ENCODE measurements at places on chromosomes 2 and 18.

GRCh38 chr2:137237055-137237454, 471.7 kb downstream of the THSD7B start:
- DNase-seq = no peak

GRCh38 chr2:11031876-11032275, 120.1 kb downstream of the KCNF1 start:
- no peak for DNase-seq

- DNase-seq = no peak
Observed at GRCh38 chr2:219633276-219634065, 6.0 kb downstream of the SLC4A3 start.

GRCh38 chr2:231450548-231450989, 13.7 kb downstream of the NCL start:
- no peak for DNase-seq

DNA sequence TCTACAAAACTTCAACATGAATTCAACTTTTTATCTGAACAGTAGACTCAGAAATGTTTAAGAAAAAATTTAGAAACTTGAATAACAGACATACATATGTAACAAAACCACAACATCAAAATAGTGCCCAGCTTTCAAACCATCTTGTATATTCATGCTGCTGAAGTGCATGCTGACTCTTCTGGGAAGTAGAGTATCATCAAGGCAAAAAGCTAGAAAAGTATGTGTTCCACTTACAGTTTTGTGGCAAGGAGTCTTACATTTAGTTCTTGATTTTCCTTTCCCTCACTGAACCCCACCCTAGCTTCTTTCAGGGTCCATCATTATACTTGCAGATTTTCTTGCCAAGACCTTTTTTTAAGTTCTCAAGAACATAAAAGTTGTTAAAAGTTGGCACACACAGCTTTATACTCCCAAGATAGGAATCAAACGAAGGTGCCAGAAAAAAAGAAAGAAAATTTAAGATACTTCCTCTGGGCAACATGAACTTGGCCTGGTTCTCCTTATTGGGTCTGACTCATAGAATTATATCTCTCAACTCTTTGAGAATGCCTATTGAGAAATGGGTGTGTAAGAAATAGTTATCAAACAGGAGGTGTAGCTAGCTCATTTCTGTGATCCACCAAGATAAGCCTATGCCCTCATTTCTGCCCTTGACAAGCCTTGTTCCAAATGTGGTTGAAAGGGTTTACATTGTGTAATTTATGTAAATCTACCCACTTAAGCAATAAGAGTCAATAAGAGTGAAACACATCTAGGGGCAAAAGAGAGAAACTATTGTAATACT, 667.6 kb upstream of the ACVR2A start:
- DNase-seq = no peak

GRCh38 chr2:115119086-115119485, 676.6 kb downstream of the DPP10 start:
- DNase-seq = no peak

DNA sequence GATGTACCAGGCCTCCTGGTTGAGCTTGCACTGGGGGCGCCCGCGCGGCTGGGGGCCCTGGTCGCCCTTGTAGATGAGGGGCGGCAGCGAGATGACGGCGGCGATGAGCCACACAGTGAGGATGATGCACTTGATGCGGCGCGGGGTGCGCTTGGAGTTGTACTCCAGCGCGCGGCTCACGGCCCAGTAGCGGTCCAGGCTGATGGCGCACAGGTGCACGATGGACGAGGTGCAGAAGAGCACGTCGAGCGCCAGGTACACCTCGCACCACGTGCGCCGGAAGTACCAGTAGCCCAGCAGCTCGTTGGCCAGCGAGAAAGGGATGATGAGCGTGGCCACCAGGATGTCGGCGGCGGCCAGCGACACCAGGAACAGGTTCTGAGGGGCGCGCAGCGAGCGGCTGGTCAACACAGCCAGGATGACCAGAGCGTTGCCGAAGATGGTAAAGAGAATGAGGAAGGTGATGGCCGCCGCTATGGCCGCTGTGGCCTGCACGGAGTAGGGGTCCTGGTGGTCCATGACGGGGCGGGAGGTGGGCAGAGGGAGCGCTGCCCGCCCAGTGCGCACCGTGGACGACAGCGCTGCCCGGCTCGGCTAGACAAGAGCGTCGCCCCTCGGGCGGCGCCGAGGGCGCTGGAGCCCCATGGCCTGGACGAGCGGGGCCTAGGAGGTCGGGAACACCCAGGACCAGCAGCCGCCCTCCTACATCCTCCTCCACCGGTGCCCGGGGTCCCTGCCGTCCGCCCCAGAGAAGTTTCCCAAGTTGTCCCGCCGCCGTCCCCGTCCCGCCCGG, 544 bp downstream of the ADRA2B start:
- no peak for DNase-seq

- DNase-seq = no peak
Observed at GRCh38 chr18:34117319-34117718, 107.4 kb downstream of the NOL4 start.

GRCh38 chr2:69358914-69359313, 28.1 kb downstream of the GFPT1 start:
- DNase-seq = no peak

DNA sequence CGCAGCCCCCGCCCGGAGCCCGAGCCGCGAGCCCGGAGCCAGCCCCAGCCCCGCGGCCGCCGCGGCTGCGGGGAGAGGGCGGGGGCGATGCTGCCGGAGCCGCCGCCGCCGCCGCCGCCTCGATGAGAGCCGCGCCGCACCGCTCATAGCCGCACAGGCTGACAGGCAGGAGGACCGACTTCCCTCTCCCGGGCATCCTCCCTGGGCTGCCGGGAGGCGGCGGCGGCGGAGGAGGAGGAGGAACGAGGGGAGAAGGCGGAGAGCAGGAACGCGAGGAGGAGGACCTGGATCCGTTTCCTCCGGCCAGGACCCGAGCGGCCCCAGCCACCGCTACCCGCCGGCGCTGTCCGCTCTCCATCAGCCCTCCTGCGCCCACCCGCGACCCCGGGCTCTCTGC, 370 bp downstream of the KLHL29 start:
- no peak for DNase-seq

DNA sequence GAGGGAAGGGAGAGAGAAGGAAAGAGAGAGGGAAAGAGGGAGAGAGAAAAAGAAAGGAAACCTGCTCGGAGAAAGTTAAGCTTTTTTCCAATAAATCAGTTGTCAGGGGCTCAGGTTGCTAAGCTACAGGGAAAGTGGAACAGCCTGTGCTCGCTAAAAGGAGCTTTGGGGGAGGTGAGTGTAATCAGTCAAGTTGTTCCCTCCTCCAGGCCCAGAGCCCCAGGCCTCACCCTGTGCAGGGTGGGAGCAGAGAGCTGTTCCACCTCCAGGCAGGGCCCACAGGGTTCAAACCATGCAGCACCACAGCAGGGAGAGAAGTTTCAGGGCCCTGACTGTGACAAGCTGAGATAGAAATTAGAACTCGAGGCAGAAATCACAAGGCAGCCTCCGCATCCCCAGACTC, 56.4 kb upstream of the PPP1CB start:
- DNase-seq = no peak

- DNase-seq = peak; percentile 20
Observed at GRCh38 chr2:68832233-68832869, 38.8 kb downstream of the BMP10 start.

DNA sequence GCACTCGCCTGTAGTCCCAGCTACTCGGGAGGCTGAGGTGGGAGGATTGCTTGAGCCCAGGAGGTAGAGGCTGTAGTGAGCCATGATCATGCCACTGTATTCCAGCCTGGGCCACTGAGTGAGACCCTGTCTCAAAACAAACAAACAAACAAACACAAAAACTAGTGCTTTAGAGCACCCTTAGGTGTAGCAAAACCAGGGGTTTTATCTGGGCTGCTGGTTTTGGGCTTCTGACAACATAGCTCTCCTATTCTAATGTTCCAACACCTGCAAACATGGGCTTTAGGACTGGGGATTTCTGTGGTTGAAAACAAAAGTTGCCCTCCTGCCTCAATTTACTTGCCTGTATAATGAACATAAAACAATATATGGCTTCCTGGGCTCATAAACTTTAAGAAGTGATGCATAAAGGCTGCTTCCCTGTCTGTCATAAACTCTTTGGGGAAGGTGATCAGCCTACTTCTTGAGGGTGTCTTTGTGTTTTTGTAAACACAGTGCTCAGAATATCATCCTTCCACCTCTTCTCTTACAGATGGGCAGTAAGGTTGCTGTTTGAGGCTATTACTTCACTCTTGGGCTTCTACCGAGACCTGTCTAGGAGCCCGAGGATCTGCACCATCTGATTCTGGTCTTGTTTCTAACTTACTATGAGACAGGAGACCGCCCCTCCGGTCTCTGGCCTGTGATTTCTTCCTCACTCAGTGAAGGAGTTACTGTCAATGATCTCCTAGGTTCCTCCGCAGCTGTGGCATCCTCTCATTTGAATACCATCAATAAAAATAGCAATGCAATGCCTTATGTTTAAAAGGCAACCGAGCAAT, 246.5 kb downstream of the MYCN start:
- no peak for DNase-seq

- DNase-seq = no peak
Observed at GRCh38 chr2:109724533-109725460, 69.3 kb upstream of the RGPD5 start.

DNA sequence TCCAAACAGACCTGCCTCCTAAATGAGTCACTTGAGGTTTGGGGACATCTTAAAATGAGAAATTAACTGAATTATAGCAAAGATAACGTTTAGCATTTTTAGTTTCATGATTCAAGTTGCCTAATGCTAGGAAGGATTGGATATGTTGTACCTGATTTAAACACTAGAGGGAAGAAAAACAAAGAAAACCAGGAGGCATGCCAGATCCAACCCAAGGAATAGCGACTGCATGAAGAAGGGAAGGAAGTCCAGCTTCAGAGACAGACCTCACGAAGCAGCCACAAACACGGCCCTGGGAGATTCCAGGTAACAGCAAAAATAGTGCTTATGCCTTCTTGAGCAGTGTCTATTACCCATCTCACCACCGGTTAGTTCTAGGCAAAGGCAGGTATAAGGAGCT, 499.9 kb upstream of the SPHKAP start:
- DNase-seq = no peak

- DNase-seq = no peak
Observed at GRCh38 chr18:74416124-74416523, 41.0 kb downstream of the DIPK1C start.

DNA sequence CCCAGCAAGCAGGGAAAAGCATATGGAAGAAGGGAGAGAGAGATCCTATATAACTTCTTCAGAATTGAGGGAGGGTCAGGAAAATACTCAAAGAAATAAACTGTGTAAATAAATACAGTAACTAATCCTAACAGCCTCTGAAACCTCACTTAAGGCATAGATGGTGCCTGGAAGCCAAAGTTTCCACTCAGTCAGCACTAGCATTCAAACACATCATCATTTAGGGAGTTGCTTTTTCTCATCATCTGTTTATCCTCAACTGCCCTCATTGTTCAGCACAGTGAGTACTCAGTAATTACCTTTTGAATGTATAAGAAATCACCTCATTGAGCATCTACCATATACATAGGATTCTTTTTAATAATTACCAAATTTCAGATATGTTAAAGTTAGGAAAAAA, 262.9 kb downstream of the C1D start:
- no peak for DNase-seq

DNA sequence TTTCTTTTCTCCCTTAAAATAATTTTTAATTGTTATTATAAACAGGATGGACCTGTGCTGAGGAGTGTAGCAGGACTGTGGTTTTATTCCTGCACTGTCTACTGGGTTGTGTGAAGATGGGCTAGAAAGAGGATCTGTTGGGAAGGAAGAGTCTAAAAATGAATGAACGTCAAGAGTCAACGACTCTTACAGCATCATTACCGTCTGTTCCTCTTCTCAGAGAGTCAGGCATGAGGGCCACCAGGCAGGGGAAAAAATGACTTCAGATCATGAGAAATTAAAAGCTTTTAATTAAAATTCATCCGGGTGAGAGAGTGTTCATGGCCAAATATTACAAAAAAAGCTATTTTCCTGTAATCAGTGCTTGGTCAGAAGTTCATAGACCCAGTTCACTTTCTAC, 32.6 kb downstream of the SRSF7 start:
- DNase-seq = no peak

- no peak for DNase-seq
Observed at GRCh38 chr2:22449696-22450095, 935.3 kb upstream of the KLHL29 start.

DNA sequence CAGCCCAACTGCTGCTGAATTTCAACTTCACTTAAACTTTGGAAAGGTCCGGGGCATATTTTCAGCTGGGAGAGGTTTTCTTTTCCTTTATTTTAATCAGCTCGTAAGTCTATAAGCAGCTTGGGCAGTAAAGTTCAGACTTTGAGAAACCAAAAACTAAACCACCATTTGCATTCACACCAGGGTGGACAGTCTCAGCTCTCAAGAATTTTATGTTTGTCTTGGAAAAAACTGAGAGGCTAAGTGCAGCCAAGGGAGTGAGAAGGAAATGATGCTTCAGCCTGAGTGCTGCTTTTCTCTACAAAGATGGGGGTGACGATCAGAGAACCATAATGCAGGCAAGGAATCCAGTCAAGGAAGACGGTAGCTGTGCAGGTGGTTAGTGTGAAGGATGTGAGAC, 30.2 kb downstream of the MCFD2 start:
- no peak for DNase-seq

DNA sequence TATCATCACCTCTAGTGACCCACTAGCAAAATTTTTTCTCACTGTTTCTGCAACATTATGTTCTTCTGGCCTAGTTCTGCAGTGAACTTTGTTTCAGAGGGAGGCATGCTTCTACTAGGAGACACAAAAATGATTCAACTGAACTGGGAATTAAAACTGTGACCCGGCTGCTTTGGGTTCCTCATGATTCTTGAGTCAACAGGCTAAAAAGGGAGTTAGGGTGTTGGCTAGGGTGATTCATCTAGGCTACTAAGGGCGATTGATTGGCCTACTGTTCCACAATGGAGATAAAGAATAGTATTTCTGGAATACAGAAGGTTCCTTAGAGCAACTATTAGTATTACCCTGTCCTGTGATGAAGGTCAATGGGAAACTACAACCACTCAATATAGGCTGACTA, 179.5 kb downstream of the PPP1R1C start:
- no peak for DNase-seq
